ENCODE measurements at places on chromosomes 2 and 18. TPM values are rescaled to one million over a fixed set of nuclear protein-coding genes. Genes with fewer than 3 reads are reported as not detected.

- DNase-seq: no peak
Measured at GRCh38 chr2:193580176-193580950, 1385.6 kb upstream of the TMEFF2 start.

GRCh38 chr2:211434773-211435172 lies 878.4 kb downstream of the CPS1 start:
- DNase-seq: no peak

- no peak for DNase-seq
Measured at GRCh38 chr2:138607746-138608145, 106.2 kb downstream of the SPOPL start.

DNA sequence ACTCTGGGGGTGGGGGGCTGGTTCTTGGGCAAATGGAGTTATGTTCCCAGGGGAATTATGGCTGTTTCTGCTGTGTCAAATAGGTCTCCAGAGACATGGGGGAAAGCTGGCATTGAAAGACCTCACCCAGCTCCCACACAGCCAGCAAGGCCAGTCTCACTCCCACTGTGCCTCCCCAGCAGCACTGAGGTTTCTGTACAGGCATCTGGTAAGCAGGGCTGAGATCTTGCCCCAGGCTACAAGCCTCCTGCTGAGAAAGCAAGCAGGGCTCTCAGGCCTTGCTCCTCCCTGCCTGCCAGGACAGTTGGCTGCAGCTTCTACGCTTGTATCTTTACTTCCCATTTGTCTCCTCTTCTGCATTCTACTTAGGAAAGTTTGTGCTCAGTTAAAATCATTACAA lies 50.5 kb upstream of the FHOD3 start:
- DNase-seq: no peak

DNA sequence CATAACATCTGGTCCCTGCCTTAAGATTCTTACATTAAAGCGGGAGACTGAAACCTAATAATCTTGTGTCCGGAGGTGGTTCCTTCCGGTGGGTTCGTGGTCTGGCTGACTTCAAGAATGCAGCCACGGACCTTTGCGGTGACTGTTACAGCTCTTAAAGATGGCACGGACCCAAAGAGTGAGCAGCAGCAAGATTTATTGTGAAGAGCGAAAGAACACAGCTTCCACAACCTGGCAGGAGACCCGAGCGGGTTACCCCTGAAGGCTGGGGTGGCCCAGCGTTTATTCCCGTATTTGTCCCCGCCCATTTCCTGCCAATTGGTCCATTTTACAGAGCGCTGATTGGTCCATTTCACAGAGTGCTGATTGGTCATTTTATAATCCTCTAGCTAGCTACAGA lies 122.3 kb upstream of the SIX2 start:
- no peak for DNase-seq

DNA sequence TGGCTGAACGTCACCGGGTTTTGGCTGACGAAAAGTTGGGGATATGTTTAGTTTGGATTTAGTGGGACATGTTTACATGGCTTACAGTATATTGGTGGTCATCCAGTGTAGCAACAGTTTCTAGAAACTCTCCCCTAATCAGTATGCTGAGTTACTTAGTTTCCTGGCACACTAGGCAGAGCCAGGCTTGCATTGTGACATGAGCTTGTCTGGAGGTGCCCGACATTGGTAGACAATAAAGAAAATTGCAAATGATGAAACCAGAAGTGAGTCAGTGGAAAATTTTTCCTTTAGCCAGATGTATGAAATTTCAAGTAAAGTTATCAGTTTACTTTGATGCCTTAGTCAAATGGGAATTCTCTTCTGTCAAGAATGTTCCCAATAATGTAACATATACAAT lies 276.1 kb downstream of the RDH14 start:
- no peak for DNase-seq

- DNase-seq: no peak
Measured at GRCh38 chr2:109609352-109610024, 4.3 kb downstream of the SEPTIN10 start.

Gene CKAP2L
- 55.6 TPM for total RNA-seq

Gene STK16
- 36.9 TPM for total RNA-seq

Gene XIRP2
- not detected for total RNA-seq

Gene REL
- 93.0 TPM for total RNA-seq

Gene KYNU
- total RNA-seq: not detected

Gene SLC9A2
- not detected for total RNA-seq

Gene SLC14A1
- 0.54 TPM for total RNA-seq
